Suprapubic skin (tissue), 4 donors: ENCODE measurements at places on chromosomes 16 and 17.

DNA sequence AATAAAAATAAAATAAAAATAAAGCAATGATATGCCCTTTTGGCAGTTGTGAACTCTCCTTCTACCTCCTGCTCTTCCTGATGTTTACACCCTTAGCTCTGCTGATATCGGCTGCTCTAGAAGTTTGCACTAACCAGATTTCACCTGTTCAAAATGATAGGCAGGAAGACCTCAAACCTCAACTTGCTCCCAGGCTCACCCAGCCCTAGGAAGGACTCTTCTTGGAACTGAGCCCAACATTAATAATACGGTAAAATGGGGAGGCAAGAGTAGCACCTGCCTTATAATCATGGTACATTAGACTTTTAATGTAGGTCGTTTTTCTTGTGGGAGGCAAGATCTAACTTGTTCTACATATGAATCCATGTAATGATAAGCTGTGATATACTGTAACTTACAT lies 61.2 kb upstream of the MED13 start:
- DNase-seq: no peak

- DNase-seq: no peak
These were observed 56.0 kb upstream of the FA2H start for GRCh38 chr16:74830648-74831047.

DNA sequence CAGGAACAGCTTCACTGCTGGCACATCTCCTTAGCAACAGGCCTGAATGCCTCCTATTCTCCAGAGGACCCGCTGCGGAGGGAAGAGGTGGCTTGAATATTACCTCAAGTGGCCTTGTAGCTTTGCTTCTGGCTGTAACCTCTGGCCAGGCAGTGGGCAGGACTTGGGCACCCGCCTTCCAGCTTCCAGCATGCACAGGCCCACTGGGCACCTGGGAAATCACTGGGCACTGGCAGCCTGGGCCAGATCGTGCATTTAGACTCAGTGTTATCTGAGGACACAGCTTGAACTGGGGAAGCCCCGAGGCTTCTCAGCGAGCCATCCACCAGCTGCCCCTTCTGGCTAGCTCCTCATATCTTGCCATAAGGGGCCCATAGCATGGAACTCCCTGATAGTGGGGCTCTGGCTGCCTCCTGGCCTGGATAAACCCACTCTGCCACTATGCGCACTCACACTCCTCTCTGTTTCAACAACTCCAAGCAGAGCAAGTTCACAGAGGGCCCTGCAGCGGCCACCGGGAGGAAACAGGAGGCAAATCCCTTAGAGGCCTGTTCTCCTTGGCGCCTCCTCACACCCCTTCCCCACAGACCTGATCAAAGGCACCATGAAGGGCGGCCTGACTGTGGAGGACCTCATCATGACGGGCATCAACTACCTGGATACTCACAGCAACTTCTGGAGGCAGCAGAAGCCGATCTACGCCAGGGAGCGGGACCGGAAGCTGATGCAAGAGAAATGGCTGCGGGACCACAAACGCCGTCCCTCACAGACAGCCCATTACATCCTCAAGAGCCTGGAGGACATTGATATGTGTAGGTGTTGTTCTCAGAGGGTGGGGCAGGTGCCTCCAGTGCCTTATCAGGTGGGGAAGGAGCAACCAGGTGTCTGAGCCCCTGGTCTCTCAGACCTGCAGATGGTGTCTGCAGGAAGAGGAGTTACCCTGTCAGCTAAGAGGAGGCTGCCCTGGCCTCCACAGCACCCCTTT lies 7.8 kb downstream of the ODAD4 start:
- no peak for DNase-seq

DNA sequence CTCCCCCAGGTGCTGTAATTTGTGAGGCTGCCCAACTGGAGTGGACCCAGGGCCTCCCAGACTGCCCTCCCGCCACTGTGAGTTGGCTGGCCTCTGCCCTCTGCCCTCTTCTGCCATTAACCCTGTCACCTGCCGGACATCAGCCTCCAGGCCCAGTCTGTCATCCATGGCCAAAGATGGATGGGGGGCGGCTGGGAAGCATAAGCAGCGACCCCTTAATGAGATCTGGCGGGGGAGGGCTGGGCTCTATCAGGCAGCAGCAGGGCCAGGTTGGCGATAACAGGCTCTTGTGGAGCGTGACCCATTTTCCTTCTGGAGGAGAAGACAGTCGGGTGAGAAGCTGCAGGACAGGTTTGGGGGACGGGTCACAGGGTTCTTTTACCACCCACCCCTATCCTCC lies 25.3 kb downstream of the CDK5RAP3 start:
- DNase-seq: no peak

GRCh38 chr17:3602499-3602898 lies 6.7 kb downstream of the TRPV1 start:
- DNase-seq: no peak

GRCh38 chr17:80260069-80260535 lies 550 bp upstream of the RNF213 start:
- DNase-seq: peak; percentile 78

GRCh38 chr17:8277317-8277716 lies 11.2 kb upstream of the RANGRF start:
- no peak for DNase-seq

- no peak for DNase-seq
These were observed 124.6 kb downstream of the C16orf95 start for GRCh38 chr16:87192452-87193073.
